ENCODE measurements at places on chromosomes 7 and 10.

DNA sequence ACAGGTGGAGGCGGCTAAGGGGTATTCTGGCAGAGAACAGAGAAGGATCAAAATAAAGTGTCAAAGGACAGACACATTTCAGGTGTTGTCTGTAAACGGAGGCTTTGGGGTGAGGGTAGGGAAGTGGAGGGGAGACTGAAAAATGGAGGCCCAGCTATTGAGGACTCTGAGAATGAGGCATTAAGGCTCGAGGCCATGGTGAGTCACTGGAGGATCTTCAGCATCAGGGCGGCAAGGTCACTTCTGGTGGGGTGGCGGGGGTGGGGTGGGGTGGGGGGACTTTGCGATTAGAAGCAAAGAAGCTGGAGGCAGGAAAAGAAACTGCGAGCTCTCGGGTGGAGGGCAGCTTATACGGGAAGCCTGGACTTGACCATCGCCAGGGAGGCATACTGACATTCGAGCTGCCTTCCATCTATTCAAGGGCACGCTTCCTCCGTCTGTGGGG, 58.4 kb upstream of the PCGF5 start:
- DNase-seq: no peak

DNA sequence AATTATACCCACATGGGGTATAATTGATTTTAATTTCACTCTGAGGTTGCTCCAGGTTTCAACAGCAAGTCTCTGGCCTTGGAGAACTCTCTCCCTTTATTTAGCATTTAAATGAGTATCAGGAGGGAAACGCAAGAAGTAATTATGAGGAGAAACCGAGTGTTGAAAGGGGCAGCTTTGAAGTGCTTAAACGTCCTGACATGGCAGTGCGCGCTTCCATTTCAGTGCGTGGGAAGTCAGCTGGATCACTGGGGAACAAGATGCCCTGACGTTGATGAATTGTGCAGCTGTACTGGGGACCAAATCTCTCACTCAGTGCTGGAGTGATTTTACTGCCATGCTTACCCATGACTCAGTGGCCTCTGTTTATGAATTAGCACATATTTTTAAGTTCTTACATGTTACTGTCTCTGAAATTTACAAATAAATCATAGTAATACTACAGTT, 106.0 kb upstream of the PRR15 start:
- DNase-seq: no peak

- DNase-seq: no peak
Observed at GRCh38 chr7:132666774-132667172, 90.5 kb upstream of the PLXNA4 start.

- no peak for DNase-seq
Observed at GRCh38 chr7:152051968-152052367, 26.5 kb downstream of the GALNT11 start.

DNA sequence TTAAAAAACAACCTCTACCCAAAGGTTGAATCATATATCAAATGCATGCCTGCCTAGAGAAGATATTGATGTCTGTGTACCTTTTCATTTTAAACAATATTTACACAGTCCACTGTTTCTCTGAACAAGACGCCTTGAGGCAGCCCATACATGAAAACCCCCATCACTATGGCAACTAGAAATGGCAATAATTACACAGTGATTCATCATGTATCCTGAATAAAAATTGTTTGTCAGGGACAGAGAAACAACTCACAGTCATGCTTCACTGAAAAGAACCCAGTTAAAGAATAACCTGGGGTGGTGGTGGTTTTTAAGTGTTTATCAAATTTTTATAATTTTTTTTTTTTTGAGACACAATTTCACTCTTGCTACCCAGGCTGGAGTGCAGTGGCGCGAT, 19.7 kb downstream of the DNAJC12 start:
- DNase-seq: no peak

GRCh38 chr7:15199482-15199881, 296.9 kb upstream of the DGKB start:
- no peak for DNase-seq

DNA sequence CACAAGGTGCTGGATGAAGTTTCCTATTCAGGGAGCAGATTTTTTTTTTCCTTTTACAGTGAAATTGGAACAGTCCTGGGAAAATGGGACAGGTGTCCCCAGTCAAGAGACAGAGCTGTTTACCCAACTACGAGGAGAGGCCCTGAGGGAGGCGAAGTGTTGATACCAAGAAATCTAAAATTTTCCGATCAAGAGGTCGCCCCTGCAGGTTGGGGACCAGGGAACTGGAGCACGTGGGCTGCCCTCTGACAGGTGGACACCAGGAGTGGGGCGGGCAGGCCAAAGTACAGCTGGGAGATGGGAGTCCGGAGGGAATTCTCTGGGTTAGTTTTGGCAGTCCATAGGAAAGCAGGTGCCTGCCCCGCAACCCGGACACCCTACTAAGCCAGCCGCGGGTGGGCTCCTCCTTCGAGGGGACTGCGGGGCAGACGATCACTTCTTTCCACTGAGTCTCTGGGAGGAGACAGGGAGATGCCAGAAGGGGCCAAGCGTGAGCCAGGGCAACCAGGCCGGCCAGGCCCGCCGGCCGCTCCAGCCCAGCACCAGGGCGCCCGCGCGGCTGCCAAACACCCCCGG, 965 bp upstream of the CAMK1D start:
- no peak for DNase-seq

DNA sequence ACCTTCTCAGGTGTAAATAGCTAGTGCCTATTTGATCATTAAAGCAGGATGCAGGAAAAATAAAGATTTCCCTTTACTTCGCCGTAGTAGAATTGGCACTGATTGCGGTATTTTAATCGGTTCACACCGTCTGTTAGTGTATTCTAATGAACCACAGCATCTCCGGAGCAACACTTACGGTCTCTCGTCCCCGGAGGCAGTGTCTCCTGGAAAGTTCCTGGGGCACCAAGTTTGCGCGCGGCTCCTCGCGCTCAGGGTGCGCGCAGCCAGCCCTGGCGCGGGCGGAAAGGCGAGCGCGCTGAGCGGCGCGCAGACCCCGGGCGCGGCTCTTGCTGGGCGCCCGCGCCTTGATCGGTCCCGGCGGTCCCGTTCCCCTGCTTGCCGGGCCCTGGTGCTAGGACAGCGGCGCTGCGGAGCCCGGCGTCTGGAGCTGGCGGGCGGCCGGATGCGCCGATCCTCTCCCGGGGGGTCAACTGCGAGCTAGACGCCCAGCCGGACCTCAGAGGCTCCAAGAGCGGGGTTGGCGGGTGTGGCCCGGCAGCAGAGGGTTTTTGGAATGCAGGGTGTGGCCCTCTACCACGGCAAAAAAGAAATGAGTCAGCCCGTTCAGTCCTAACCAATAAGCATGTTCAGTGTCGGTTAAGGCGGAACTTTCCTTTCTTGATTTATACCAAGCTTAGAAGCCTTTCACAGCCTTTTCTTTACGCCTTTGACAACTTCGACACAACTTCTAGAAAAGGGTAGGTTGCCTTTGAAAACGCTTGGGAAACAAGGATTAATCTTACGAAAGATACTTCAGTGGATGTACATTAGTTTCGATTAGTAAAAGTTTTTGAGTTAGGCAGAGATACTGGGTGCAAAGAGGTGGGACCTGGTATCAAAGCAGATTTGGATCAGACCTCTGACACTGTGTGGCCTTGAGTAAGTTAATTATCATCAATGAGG, 166.8 kb upstream of the ASAH2 start:
- no peak for DNase-seq

DNA sequence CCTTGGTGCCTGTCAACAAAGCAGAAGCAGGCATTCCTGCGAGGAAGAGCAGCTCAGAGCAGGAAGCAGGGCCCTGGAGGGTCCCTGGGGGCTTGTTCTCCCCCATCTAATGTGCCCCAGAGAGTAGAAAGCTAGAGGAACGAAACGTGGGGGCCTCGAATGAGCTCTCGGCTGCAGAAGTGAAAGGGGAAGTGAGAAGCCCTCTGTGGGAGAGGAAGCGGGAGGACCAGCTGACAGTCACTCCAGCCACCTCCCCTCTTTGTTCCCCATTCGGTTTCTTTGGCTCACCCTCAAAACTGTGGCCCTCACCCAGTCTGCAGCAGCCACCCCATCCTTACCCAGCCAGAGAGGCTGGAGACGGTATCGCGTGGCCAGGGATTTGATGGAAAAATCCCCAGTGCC, 25.0 kb downstream of the C10orf105 start:
- no peak for DNase-seq

DNA sequence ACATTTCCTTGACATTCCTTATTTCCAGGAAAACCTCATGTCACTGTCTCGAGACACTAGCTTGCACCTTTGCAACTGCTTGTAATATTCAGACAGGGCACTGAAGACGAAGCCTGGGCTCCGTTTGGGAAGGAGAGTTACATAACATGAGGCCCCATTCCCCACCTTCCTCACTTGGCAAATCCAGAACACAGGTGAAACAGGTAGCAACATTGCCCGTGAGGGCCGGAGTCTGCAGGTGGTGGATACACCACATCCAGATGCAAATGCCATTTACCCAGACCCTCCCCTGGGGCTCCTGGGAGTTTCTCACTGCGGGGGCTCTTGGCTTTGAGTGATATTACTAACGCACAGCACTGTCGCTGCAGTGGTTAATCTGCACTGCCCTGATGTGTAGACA, 491.0 kb downstream of the PTPRN2 start:
- DNase-seq: no peak

DNA sequence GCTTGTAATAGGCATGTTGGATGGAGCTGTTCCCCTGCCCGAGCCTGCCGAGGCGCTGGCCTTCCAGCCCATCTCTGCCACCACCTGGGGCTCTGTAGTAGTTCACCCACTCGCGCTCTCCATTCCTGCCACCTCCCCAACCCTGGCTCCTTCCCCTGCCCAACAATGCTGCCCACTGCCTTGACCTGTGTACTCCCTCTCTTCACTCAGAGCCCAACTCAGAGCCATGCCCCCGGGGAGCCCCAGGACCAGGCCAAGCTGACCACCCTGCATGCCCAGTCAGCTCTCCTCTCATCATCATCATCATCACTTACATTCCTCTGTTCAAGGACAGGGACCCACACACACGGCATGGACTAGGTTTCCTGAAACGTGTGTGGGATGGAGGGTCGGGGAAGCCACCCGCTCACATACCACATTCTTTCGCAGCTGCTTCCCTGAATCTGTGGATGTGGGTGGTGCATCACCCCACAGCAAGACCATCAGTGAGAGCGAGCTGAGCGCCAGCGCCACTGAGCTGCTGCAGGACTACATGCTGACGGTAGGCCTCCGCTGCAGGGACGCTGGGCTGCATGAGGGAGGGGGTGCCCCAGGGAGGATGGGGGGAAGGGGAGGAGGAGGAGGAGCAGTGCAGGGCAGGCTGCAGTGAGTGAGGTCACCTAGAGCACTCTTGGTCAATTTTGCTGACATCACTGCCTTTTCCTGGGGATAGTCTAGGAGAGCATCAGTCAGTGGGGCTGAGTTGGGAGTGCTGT, 15.6 kb downstream of the NACAD start:
- DNase-seq: no peak

GRCh38 chr10:60974463-60975149, 30.6 kb upstream of the RHOBTB1 start:
- no peak for DNase-seq

DNA sequence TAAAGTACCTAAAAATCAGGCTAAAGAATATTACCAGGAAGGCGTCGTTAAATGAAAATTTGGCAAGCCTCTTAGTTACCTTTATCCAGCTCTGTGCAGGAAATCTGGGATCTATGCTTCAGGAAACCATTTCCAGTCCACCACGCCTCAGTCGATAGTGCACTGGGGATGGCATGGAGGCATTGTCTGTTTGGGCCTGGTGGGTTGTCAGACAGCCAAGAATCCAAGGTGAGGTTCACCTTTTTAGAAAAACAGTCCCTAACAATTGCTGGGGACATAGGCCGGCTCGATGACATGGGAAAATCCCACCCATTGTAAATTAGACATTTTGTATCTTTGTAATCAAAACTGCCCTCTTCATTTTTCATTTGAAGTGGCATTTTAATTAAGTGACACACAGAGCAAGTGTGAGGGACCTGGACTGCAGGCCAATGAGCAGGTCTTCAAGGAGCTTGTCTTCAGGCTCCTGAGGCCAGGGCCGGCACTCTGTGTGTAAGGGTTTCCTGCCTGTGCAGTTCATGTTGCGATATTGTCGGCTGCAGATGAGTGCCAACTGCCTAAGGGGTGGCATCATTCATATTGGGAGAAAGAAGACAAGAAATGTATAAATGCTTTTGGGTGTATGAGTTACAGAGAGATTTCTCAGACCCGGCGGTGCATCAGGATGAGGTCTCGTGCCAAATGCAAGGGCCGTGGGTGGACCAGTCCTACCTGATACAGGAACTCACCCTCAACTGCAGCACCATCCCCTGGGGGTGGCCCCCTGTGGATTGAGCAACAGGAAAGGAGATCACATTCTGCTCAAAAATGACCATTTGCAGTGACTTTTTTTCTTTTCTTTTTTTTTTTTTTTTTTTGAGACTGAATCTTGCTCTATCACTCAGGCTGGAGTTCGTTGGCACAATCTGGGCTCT, 80.8 kb downstream of the PTPRE start:
- DNase-seq: no peak

- no peak for DNase-seq
Observed at GRCh38 chr7:42746214-42746613, 165.7 kb downstream of the C7orf25 start.

DNA sequence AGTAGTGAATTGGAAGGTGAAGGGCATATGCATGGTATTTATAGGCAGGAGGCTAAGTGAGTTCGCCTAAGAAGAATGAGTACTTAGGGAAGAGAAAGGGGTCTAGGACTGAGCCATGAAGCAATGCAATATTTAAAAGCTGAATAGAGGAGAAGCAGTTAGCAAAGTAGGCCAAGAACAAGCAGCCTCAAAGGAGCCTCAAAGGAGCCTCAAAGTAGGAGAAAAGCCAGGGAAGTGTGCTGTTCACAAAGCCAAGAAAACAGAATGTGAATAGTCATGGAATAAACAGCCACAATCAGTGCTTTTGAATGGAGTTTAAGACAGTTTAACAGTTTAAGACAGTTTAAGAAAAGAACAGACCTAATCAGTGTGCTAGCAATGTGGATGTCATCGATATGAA, 762.0 kb downstream of the SORCS1 start:
- no peak for DNase-seq

DNA sequence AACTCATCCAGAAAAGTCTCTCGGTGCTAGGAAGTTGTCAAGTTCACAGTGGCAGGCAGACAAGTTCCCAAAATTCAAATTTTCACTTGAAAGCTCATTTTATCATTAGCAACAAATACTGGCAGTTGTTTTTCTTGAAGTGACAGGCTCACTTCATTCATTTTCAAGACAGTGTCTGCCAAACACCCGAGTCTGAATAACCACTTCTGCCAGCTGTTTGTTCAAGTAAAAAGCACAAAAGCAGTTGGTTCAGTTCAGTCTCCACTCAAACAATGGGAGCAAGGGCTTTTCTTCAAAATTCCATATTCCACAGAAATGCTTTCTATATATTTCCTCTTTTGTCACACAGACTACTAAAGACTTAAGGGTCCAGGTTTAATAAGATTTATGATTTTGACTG, 47.7 kb upstream of the ATP6V0A4 start:
- DNase-seq: no peak

GRCh38 chr7:116239020-116239419, 28.7 kb downstream of the TES start:
- no peak for DNase-seq

GRCh38 chr7:131964203-131964602, 407.8 kb upstream of the PODXL start:
- DNase-seq: no peak

GRCh38 chr10:36469585-36469984, 655.8 kb upstream of the ANKRD30A start:
- DNase-seq: no peak

- no peak for DNase-seq
Observed at GRCh38 chr10:10489805-10490571, 527.7 kb upstream of the CELF2 start.

All from stimulated activated CD4-positive, alpha-beta T cell treated with anti-CD3 and anti-CD28 coated beads, Interleukin-12 subunit alpha, Interleukin-12 subunit beta, amount 100 ng/mL, for 24 hours (primary cell).